ENCODE measurements at places on chromosomes 6 and 20.

DNA sequence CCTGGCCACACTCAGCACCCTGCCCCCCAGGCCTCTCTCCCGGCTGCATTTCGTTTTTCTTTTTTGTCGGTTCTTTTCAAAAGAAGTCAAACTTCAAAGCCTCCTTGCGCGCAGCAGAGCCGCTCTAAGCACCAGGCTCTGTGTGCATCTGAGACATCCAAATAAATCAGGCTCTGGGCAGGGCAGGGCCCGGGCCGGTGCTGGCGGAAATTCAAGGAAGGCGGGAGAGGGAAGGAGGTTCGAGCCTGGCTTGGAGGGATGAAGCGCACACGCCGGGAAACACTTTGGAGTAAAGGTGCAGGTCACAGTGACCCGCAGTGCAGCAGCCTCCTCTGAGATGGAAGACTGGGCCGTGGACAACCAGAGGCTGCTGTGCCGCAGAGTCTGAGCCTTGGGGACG is 5.8 kb downstream of the GATA5 start:
- DNase-seq: no peak

GRCh38 chr6:33863723-33864440 is 60.1 kb upstream of the MLN start:
- no peak for DNase-seq

GRCh38 chr6:85684133-85684808 is 41.6 kb upstream of the SYNCRIP start:
- DNase-seq: no peak

- DNase-seq: no peak
Measured at GRCh38 chr6:148789948-148790347, 43.1 kb downstream of the UST start.

DNA sequence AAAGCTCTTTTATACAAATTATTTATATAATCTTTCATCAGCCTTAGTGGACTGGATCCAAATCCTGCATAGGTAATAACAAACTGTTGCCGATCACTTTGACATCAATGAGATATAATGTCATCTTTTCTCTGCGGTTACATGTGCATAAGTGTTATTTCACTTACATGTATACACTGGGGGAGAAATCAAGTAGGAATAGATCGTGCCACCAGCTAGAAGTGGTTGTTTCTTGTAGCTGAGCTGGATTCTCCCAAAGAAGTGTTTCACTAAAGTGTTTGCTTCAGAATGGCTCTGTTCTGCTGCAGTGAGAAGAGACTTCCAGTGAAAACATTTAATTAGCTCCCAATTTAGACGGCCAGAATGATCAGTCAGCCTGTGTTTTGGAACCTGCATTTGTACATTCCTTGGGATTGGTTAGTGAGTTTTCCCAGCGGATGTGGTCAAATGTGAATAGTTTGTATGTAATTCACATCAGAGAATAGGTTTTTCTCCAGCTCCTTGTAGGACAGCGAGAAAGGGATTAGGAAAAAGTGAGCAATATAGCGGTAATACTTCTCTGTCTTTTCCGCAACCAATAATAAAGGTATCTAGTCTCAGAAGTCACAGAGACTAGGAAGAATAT is 163.1 kb upstream of the CCN2 start:
- DNase-seq: no peak

DNA sequence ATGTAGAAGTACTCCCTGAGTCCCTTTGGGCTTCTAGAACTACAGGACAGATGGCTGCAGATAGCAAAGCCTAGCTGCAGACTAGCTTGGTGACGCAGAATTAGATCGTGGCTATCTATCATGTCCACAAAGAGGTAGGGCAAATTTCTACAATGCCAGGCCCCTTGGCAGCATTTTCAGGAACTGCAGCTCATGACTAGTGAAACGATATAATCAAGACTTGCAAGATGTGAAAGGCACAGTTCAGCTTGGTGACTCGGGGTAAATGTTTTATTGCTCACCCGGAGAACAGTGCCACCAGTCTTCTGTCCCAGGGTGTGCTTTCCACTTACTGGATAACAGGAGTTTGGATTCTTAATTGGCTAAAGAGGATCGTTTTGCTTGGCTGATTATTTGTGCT is 108.7 kb upstream of the LY86 start:
- DNase-seq: no peak

DNA sequence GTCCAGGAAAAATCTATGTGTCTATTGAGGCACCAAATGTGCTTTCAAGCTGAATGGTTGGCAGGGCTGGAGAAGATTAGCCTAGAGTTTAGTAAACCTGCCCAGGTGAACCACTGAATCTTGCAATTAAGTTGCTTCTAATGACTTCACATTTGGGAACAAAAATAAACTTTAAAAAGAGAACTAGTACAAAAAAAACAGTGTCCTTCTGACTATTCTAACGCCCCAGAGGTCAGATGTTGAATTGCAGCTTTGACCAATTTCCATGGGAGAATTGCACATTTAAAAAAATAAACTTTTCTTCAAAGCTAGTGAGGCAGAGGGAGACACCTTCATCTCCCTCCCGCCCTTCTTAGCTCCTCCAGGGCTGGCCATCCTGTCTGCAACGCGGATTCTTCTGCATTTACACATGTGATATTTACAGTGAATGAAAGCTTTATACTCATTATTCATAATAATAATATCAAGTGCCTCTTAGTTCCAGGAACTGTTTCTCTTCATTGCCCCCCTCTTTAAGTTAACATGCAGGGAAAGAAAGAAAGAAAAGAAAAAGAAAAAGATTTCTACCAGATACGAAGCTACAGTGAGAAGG is 270.2 kb downstream of the SMOC2 start:
- no peak for DNase-seq

GRCh38 chr6:32424589-32425300 is 14.9 kb upstream of the HLA-DRA start:
- DNase-seq: no peak

DNA sequence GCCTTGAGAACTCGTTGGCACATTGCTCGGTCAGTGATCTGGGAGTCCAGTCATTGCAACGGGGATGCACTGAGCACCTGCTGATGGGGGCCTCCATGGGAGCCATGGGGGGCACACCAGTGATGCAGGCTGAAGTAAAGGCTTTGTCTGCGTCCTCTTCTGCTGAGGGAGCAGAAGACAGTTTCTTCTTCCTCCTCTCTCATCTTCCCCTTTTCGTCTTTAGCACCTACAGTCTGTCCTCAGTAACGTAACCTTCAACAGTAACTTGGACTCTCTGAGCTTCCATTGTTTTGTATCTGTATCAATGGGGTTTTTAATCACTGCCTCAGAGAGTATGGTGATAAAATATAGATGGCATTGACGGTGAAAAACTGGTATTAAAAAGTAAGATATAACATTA is 240.0 kb downstream of the TMEM242 start:
- DNase-seq: no peak
